Astrocyte of the cerebellum (primary cell): ENCODE measurements at places on chromosomes 16 and 17.
A peak's percentile ranks its signal among the peaks of the same experiment; 100 is the strongest.

DNA sequence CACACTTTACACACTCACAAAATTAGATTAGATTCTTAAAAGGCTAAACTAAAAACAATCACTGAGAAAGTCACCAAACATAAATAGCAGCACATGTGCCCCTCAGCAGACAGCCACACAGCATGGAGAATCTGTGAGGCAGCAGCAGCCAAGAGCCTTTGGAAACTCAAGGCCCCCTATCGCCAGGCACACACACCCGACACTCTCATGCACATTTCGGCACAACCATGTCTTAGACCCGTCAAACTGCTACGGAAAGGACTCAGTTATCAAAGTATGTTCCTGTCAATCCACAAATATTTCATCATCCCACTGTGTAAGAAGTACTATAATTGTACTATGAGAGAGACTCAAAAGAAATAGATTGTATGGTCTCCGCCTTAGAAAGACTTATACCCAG is 20.9 kb downstream of the UBE2O start:
- DNase-seq = no peak

- no peak for DNase-seq
Observed at GRCh38 chr17:16917671-16918394, 54.1 kb downstream of the TNFRSF13B start.

- DNase-seq = no peak
Observed at GRCh38 chr17:28959471-28959871, 8.2 kb upstream of the PHF12 start.

DNA sequence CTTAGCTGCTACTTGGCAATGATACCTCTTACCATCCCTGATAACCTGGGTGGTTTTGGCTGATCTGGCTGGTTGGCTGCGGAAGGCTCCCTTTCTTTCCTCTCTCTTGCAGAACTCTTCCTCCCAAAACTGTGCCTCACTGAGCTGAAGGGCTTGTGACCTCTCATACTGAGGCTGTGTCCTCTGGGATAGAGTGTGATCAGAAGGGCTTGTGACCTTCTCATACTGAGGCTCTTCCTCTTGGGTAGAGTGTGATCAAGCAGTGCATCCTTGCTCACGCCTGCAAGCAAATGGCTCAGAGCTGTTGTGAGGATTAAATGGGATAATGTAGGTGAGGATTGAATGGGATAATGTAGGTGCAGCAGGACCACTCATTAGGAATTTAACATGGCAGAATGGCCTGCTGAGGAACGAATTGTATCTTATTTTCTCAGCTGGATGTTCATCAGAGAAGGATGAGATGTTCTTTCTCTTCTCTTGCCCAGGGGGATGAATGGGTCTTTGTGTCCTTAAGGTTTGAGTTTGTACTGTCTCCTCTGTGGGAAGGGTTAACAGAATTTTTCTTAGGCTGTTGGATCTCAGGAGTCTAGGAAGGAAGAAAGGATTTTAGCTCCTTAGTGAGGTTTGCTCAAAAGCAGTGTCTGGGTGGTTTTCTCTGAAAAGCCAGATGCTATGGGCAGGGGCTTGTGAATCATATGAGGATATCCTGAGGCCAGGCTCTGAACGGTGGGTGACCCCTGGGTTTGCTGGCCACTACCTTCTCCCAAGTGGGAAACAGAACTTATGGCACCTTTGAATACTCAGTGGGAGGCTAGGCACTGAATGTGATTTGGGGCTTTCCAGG is 130.0 kb upstream of the HS3ST2 start:
- no peak for DNase-seq

DNA sequence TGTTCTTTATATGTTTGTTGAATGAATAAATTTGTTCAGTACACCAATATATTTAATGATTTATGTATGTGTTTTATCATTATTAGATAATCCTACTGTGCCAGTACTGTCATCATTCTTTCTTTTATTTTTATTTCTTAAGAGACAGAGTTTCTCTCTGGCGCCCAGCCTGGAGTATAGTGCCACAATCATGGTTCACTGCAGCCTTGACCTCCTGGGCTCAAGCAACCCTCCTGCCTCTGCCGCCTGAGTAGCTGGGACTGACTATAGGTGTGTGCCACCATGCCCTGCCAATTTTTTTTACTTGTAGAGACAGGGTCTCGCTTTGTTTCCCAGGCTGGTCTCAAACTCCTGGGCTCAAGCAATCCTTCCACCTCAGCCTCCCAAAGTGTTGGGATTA is 41.8 kb downstream of the PAFAH1B1 start:
- no peak for DNase-seq

- peak; percentile 99 for DNase-seq
Observed at GRCh38 chr17:40287494-40288369, at the start of gene CDC6. CDC6 (plus strand) TSS chr17:40287879; CDS start chr17:40289421, 1,542 bp downstream.

DNA sequence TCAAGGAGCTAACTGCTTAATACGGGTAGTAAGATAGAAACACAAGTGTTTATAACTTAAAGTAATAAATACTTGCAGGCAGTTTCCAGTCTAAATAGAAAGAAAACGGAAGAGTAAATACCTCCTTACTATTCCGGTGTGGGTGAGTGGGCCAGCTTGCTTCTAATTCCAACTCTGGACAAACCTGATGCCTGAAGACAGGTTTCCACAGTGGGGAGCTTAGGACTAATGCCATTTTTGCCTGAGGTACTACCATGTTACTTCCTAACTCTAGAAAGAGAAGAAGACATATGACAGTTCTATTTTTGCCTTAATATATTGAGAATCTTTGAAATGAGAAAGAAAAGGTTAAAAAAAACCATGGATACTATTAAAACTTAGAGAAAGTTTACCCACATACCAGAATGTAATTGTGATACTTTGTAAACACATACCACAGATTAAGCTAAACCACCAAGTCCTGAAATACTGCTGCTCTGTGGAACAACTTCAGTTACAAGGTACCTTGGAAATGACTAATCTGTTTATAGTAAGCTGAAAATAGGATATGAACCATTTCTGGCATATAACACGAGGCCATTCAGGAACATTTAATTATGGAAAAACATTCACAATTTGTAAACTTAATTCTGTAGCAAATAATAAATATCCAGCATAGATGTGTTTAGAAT is 70.2 kb downstream of the ZZEF1 start:
- DNase-seq = peak; percentile 35

DNA sequence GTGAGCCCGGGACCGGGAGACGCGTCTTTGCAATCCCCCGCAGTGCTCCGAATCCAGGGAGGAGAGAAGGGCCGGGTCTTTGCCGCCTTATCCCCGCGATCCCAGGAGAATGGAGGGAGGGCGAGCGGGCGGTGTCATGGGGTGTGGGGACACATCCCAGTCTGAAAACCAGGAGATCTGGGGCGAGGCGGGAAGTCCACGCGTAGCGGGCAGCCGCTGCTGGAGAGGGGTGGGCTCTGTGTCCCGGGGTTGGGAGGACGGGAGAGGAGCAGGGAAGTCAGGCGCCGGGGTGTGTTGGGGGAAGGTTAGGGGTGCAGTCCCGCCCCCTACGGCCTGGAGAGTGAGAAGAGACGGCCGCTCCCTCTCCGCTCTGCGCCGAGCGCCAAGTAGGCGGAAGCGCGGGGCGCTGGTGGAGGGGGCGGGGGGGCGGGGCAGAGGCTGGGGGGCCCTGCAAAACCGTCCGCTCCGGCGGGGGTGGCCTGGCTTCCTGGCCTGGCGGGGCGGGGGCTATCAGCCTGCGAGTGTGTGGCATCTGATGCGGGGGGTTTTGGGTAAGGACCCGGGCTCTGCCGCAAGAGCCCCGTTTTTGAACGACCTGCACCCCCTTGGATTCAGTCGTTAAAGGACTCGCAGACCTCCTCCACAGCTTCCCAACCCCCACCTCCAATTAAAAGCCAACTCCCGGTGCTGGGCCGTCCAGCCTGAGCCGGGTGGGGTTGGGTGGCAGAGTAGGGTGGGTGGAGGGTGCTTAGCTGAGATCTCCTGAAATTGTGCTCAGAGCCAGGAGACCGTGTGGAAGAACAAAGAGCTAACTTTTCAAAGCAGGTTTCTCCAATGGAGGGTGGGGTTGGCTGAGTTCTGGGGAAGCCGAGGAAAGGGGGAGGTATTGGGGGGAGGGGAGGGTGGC is 654 bp downstream of the LASP1 start:
- no peak for DNase-seq

GRCh38 chr17:28460901-28461300 is 12.5 kb upstream of the SLC13A2 start:
- DNase-seq = no peak

GRCh38 chr17:10198509-10199249 is at the start of gene GAS7:
GAS7 (minus strand) TSS chr17:10198606.
- DNase-seq = no peak

GRCh38 chr16:569445-570254 is at the start of gene PIGQ:
PIGQ (plus strand) TSS chr16:569968; CDS start chr16:574075, 4,107 bp downstream.
- DNase-seq = no peak

DNA sequence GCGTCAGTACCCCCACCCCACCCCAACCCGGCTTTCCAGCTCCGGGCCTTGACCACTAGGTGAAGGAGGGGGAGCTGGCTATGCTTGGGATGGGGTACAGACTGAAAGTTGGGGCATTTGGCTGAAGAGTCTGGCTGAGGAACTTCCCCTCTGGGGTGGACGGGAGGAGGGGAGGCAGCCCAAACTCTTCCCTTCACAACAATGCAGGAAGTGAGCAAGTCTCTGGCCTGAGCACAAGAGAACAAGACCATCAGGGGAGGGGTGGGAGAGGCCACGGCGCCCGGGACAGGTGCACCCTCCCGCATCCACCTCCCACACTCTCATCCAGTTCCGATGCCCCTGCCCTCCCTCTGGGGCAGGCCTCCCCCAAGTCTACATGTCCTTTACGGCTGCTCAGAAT is 5.6 kb downstream of the USH1G start:
- no peak for DNase-seq

GRCh38 chr17:72591289-72592241 is 470.7 kb downstream of the SOX9 start:
- DNase-seq = no peak

DNA sequence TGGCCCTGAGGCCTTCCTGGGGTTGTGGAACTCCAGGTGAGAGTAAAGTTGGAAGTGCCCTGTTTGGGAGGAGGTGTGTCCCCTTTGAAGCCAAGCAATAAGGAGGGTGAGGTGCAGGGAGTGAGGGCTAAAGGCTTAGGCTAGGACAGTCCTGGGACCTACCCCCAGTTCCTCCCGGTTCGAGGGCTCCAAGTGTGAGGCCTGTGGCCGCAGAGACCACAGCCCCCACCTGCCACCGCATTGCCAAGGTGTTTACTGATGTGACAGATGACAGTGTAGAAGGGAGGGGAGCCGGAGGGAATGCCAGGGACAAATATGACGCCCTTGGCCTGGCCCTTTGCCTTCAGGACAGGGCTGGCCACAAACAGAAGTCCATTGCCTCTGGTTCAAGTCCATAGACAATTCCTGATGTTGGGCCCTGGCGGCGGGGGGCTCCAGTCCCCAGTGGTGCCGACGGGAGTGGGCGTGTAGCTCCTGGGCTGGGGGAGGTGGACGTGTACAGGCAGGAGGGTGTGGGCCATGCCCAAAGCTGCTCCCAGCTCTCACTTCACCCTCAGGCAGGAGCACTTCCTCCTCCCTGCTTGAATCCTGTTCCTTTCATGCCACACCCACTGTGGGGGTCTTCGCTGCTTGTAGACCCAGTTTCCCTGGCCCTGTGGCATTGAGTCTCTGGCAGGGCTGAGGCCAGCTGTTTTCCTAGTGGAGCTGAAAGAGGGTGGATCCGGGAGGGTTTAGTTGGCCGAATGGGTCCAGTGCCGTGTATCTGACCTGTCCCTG is 3.2 kb downstream of the ADORA2B start:
- DNase-seq = no peak

GRCh38 chr16:46583036-46583435 is 38.1 kb downstream of the SHCBP1 start:
- DNase-seq = no peak

DNA sequence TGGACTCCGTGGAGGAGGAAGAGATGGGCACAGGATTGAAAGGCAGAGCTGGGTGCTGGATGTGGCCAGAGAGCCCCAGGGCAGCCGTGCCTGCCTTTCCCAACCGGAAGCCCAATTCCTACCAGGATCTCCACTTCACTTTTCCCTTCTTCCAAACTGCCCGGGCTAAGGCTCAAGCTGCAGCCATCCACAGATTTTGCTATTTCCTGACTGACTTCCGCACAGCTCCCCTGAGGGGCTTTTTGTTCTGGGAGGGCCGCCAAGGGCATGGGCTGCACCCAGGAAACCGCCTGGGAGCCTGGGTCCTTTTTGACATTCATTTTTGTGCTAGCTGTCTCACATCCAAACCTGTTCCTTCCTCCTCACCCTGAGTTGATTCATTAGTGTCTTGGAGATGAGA is 4.2 kb downstream of the SHISA6 start:
- no peak for DNase-seq

- no peak for DNase-seq
Observed at GRCh38 chr16:24124291-24124690, 131.8 kb upstream of the CACNG3 start.

DNA sequence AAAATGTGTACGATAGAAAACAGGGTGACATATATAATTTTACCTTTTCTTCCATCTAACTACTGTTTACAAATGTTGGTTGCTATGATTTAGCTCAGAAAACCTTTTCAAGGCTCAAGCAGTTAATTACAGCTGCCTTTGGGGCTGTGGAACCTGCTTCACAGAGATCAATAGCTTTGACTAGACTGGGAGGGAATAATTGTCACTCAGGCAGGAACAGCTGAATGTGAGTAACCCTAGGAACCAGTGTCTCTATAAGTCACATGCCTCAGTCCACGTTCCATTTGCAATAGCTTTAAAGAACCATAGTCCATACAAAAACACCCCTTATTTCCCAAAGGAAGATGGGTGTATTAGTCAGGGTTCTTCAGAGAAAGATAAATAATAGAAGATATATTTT is 306.8 kb upstream of the ERCC4 start:
- DNase-seq = no peak

GRCh38 chr16:3623642-3624041 is 12.2 kb upstream of the SLX4 start:
- no peak for DNase-seq

DNA sequence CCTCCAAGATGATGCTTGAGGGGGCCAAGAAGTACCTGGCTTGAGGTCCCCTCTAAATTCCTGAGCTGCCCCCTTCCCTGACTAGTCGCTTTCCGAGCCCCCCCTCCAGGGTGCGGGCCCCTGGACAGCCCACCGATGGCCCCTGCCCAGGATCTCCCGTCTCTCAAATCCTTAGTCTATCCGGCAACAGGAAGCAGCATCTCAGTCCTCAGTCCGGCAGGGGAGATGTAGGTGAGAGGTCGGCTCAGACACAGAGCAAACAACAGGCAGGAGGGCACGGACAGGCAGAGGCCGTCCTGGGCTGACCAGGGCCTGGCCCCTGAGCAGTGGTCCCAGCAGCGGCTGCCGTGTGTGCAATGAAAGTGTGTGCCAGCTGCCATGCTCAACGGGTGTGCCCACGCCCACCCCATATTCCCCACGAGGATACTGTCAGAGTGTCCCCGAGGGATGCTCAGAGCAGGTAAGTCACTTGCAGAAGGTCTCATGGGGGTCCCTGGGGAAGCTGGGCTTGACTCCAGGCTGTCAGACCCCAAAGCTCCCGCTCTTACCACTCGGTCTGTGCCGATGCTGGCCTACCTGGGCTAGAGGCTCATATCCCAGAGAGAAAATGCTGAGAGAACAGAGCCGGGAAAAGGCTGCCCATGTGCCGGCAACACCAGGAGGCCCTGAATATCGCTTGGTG is 7.2 kb downstream of the SLC43A2 start:
- DNase-seq = no peak

DNA sequence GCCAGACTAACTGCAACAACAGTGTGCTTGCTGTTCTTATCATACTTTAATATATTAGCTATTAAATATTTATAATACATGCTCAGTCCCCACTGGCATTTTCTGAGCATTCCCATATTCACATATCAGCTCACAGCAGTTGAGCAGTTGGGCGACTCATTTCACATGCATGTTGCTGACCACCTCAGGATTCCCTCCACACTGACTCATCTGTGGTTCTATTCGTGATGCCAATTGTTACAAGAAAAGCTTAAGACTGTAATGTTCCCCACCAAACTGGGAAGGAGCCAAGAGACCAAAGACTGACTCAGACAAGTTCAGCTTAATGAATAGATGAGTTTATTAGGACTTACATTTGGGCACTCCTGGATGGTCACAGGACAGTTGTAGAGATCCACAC is 100.3 kb upstream of the KIF2B start:
- DNase-seq = peak; percentile 100
